ENCODE measurements at places on chromosomes 7 and 10. TPM values are rescaled to one million over a fixed set of nuclear protein-coding genes. Genes with fewer than 3 reads are reported as not detected.

The ASB10 gene
- total RNA-seq = not detected

GRCh38 chr10:70052462-70053217 lies at the start of gene MACROH2A2:
Gene MACROH2A2 (plus strand): TSS chr10:70052846. CDS start chr10:70075659, 22,813 bp downstream.
- no peak within 1 kb of the TSS for H3K27ac ChIP-seq
- H3K4me1 ChIP-seq = peaks cover 16% of the 10 kb centered on the region
- no peaks in the 10 kb centered on the region for H3K36me3 ChIP-seq
- peaks cover 9% of the 10 kb centered on the region for H3K27me3 ChIP-seq
- peak within 1 kb of the TSS; percentile 25 for H3K4me3 ChIP-seq
- no peak for DNase-seq

- no peaks in the 10 kb centered on the region for H3K27me3 ChIP-seq
- no peak overlapping the region for H3K27ac ChIP-seq
- no peak for DNase-seq
- peaks cover 2% of the 10 kb centered on the region for H3K4me1 ChIP-seq
- no peak overlapping the region for H3K4me3 ChIP-seq
Observed at GRCh38 chr10:101848408-101848807, 4.8 kb upstream of the KCNIP2 start.

DNA sequence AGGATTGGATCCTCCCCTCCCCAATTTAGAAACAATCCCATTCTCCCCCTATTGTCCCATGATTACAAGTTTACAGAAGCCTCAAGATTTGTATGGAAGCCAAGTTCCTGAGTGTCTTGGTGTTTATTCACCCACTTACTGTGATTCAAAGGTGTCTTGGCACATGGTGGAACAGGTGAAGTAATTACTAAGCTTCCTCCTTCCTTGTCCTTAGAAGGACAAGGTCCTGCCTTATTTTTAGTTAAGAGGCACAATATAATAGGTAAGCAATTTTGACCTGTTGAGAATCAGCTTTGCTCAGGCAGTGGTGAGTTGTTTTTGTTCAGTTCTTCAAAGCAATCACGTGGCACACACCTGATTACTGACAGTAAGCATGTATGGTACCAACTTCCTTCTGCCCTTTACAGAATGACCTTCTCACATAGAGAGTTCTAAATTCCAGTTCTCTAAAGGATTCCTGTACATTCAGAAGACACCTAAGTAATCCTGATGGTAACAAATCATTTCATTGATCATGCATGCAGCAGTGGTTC lies 60.7 kb upstream of the SLC13A1 start:
- no peaks in the 10 kb centered on the region for H3K36me3 ChIP-seq
- no peaks in the 10 kb centered on the region for H3K4me1 ChIP-seq
- DNase-seq = no peak
- H3K27me3 ChIP-seq = no peaks in the 10 kb centered on the region
- H3K4me3 ChIP-seq = no peak overlapping the region

The KNDC1 gene
- total RNA-seq = 0.30 TPM

The PALD1 gene
- 0.36 TPM for total RNA-seq

GRCh38 chr7:40586197-40586596 lies 451.4 kb downstream of the SUGCT start:
- no peak overlapping the region for H3K27ac ChIP-seq
- no peak overlapping the region for H3K4me3 ChIP-seq
- H3K27me3 ChIP-seq = no peaks in the 10 kb centered on the region
- H3K36me3 ChIP-seq = no peaks in the 10 kb centered on the region
- no peaks in the 10 kb centered on the region for H3K4me1 ChIP-seq

- no peaks in the 10 kb centered on the region for H3K27me3 ChIP-seq
- H3K4me1 ChIP-seq = no peaks in the 10 kb centered on the region
- H3K36me3 ChIP-seq = no peaks in the 10 kb centered on the region
- H3K4me3 ChIP-seq = no peak overlapping the region
- no peak for DNase-seq
Observed at GRCh38 chr7:117908031-117908795, 35.0 kb upstream of the CTTNBP2 start.

- H3K4me3 ChIP-seq = no peak overlapping the region
- no peaks in the 10 kb centered on the region for H3K4me1 ChIP-seq
- H3K27me3 ChIP-seq = no peaks in the 10 kb centered on the region
Observed at GRCh38 chr7:30616318-30616717, 21.6 kb downstream of the GARS1 start.

The ADAM8 gene
- total RNA-seq = 107 TPM

DNA sequence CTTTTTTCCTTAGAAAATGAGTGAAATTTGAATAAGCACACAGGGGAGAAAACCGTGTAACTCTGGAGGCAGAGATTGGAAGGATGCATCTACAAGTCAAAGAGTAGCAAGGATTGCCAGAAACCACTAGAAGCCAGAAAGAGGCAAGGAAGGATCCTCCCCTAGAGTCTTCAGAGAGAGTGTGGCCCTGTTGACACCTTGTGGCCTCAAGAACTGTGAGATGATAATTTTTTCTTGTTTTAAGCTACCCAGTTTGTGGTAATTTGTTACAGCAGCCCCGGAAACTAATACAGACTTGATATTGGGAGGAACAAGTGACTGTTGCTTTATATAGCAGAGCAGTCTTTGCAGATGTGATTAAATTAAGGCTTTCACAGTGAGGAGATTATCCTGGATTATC lies 3.6 kb upstream of the GIMAP7 start:
- H3K27me3 ChIP-seq = no peaks in the 10 kb centered on the region
- no peaks in the 10 kb centered on the region for H3K36me3 ChIP-seq
- peaks cover 60% of the 10 kb centered on the region for H3K4me1 ChIP-seq
- no peak for DNase-seq
